CD4-positive, CD25-positive, alpha-beta regulatory T cell (primary cell): ENCODE measurements at places on chromosomes 6 and 20.

GRCh38 chr6:157092736-157093135 lies 230.6 kb downstream of the TMEM242 start:
- no peak for DNase-seq

GRCh38 chr6:109458774-109459531 lies 3.4 kb upstream of the MICAL1 start:
- peak; percentile 69 for DNase-seq

DNA sequence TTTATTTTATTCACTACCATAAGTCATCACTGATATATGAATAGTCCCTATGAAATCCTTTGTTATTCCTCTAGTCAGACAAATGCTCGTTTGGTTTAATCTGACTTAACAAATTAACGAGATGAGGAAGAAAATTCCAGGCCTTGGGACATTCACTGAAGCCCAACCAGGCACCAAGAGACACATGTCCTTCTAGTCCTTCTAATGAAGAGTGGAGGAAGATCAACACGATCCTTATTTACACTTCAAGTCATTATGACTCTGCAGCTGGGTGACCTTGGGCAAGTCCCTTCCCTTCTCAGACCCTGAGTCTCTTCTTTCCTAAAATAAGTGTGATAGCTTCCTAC lies 117.5 kb downstream of the CEBPB start:
- no peak for DNase-seq

GRCh38 chr6:136720045-136720770 lies 72.1 kb downstream of the MAP3K5 start:
- no peak for DNase-seq

- no peak for DNase-seq
Measured at GRCh38 chr6:119197271-119197670, 118.8 kb upstream of the FAM184A start.

DNA sequence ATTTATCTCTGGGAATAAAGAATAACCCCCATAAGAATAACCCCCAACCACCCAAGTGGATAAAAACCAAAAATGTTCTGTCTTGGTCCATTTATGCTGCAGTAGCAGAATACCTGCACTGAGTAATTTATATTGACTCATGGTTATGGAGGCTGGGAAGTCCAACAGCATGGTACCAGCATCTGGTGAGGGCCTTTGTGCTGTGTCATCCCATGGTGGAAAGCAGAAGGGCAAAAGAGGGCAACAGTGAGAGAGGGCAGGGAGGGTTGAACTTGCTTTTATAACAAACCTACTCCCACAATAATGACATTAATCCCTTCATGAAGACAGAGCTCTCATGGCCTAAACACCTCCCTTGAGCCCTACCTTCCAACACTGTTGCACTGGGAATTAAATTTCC lies 133.7 kb downstream of the ERMARD start:
- DNase-seq: no peak

GRCh38 chr6:2562721-2563451 lies 187.8 kb downstream of the MYLK4 start:
- DNase-seq: no peak
